ENCODE measurements at places on chromosomes 12 and 14.

GRCh38 chr14:50856660-50857059 lies 15.2 kb upstream of the ABHD12B start:
- DNase-seq = no peak

DNA sequence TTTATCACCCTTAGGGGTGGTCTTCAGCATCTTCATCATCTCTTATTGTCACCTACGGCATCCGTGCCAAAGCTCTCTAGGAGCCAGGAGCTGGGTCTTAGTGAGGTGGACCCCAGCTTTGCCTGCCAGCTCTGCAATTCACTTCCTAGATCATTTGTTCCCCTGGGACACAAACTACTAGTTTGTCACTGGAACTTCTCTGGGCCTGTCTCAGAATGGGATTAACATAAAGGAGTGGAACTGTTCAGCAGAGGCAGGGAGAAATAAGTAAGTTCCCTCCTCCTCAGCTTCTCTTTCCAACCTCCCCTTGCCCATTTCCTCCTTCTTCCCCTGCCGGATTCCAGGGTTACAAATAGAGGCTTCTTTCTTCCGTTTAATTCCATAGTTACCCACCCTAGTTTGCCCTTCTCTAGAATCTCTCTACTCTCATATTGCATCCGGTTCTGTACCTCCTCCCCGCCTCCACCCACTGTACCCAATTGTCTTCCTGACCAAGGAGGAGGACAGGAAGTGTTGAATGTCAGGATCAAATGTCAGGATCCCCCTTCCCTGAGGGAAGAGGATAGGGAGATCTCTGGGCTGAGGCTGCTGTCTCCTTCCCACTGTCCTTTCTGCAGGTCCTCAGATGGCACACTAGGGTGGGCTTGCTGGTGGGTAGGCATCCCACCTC lies 25.0 kb downstream of the LARP4 start:
- no peak for DNase-seq

GRCh38 chr14:105143451-105144025 lies 25.0 kb downstream of the JAG2 start:
- no peak for DNase-seq

- DNase-seq = no peak
These were observed 600.1 kb upstream of the FLRT2 start for GRCh38 chr14:84929834-84930233.

DNA sequence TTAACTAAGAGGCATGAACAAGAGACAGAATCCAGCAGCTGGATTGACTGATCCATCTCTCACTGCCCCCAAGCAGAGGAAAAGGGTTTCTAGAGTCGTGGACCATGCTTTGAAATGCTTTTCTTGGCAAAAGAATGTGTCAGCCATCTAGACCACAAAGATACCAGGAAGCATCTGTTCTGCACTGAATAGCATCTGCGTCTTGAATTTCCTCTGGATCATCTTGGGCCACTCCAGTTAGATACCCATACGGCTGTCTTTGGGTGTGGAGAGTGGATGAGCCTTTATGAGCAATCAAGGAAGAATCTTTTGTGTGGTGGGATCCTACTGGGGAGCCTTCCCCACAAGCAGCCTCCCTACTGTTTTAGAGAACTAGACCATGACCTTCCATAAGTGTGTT lies 16.0 kb upstream of the RFX4 start:
- DNase-seq = no peak

DNA sequence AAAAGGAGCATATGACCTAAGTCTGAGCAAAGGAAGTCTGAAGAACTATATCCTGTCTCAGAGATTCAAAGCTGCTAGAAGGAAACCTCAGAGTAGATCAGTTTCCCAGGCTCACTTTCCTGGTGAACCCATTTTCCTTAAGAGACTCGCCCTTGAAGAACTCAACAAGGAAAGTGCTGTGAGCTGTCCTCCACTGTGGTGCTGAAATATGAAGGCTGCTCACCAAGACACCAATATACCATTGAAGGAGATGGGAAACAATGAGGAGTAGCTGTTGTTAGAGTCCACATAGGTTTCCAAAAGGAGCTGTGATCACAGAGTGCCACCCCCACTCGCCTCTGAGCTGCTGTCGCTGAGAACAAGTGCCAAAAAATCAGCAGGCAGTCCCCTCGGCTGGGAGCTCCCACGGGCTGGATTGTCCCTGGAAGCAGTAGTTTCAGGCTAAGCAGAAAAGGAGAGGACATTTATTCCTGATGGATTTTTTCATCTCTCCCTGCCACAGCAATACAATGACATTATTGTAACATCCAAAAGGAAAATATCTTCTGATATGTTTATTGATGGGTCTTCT lies 282.1 kb downstream of the RPS29 start:
- no peak for DNase-seq

DNA sequence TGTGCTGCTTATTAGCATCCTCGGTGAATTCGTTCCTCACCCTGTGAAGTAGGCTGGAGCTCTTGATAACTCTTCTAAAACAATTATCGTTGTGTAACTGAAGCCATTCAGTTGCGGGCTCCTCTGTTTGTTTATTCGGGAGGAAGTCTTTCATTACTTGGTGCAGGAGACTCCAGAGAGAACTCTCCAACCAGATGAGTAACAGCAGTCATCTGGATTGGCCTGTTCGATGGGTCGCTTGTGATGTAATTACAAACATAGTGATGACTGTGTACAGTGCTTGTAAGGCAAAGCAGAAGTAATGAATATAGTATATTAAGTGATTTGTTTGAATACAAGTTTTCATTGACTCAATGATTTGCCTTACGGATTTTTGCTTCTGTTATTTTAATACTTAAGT lies 10.9 kb downstream of the ATP6V0A2 start:
- DNase-seq = no peak

DNA sequence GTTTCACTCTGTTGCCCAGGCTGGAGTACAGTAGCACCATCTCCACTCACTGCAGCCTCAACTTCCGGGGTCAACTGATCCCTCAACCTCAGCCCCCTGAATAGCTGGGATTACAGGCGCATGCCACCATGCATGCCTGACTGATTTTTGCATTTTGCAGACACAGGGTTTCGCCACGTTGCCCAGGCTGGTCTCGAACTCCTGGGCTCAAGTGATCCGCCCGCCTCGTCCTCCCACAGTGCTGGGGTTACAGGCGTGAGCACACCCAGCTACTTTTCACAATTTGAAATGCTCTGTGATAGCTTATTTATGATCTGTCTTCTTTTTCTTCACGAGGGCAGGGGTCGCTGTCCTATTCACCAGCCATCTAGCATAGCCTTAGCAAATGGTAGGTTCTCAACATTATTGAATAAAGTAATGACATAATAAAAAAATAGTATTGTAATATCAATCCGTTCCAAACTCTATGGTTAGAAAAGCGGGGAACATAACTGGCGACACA lies 477 bp upstream of the DDX47 start:
- no peak for DNase-seq

DNA sequence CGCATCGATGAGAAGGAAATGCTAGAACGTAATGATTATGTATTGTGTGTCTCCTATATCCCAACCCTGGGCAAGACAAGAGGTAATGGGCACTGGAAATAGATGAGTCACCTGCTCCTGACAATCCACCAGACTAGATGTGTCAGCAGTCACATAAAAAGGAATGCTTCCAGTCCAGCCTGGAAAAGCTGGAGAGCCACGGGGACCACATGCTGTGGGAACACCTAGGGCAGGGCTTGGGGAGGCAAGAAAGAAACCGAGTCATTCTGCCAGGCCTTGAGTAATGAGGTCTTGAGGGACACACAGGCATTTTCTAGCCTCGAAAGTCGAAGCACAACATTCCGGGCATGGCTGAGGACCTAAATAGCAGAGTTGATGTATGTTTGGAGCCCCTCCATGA lies 716.7 kb upstream of the TMEM132C start:
- DNase-seq = no peak

- DNase-seq = no peak
These were observed 53.3 kb upstream of the STK38L start for GRCh38 chr12:27190761-27191160.

DNA sequence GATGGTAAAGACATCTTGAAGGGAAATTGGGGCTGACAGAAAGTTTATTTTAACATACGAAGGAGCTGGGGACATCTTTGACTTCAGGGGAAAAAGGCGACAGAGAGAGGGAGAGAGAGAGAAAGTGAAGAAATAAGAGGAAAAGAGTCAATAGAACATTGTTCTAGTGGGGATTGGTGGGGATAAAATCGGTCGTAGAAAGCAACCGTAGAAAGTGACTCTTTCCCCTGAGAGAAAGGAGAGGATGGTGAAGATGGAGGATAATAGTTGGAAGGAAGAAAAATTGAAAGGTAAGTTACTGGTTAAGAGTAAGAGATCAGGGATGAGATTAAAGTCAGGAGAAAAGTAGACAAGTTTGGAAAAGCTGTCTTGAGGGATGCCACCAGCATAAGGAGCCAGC lies 75.9 kb downstream of the LMNTD1 start:
- DNase-seq = no peak

- DNase-seq = peak; percentile 21
These were observed 9.8 kb downstream of the CCER1 start for GRCh38 chr12:90945070-90945649.

- no peak for DNase-seq
These were observed 57.3 kb downstream of the FNTB start for GRCh38 chr14:65043893-65044595.

- no peak for DNase-seq
These were observed 24.5 kb downstream of the PHETA1 start for GRCh38 chr12:111344254-111344875.

DNA sequence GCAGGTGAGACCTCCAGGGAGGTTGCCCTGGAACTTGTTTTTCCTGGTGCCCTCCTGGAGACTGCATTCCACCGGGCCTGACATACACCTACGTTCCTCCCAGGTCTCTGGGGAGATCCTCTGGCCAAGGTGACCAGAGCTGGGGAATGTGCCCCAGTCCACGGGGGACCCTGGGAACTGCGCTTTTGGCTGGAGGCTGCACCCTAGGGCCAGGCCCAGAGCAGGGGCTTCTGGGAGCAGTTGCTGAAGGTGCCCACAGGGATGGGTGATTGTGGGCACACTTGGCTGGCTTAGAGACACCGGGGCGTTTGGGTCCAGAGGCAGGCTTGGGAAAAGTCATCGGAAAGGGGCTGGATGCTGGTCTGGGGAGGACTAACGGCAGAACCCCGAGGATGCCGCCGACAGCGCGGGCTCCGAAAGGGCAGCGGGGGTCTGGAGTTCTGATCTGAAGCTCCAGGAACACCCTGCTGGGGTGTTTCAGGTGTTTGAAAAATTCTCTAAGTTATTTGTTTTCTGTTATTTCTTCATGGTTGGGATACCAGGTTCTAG lies 36.5 kb upstream of the TDRD9 start:
- DNase-seq = no peak

DNA sequence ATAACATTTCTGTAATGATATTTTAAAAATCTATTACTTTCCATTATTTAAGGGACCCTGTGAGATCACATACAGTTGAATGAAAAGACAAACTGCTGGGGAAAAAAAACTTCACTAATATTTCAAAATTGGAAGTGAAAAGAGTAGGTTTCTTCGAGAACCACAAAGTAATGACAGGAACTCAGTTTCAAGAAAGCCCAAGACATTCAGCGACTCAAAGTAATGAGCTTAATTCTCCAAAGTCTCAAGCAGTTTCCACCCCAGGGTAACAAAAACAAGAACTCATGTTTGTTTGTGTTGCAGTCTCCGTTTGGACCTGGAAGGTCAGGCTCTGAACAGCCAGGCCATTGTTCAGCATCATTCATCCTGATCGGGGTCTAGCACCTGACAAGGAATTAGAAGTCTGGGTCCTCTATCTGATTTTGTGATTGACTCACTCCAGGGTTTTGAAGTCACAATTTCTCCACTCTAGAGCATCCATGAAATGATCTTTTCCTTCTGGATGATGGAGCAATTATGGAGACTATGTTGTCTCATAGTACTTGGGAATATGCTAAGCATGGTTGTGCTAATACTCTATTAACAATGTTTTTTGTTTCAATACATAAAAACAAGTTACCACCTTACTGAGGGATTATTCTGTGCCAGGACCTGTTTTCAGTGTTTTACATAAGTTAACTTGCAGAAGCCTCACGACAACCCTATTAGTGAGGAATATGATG lies 126.9 kb downstream of the SLC25A21 start:
- no peak for DNase-seq

- peak; percentile 5 for DNase-seq
These were observed 208.8 kb upstream of the EEA1 start for GRCh38 chr12:93137656-93138612.

GRCh38 chr14:70192915-70193314 lies 4.2 kb upstream of the SLC8A3 start:
- DNase-seq = no peak

- DNase-seq = no peak
These were observed 7.2 kb upstream of the GPR132 start for GRCh38 chr14:105072381-105072861.

GRCh38 chr12:24404086-24404815 lies 454.8 kb upstream of the SOX5 start:
- DNase-seq = no peak

GRCh38 chr12:67052981-67053380 lies 216.2 kb upstream of the CAND1 start:
- no peak for DNase-seq

DNA sequence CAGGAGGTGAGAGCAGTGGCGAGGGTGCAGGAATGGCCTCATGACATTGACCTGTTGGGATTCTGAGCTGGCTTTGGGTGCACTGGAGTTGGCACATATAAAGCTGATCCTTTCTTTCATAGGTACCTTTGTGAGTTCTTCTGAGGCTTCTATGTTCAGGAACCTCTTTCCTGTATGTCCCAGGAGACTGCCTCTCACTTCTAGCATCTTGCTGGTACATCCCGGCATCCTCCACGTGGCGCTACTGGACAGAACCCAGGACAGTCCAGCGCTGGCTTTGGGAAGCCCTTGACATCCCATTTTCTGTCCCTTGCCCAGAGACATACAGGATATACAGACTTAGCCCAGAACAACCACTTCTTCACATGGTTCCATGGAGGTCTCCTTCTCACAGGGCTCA lies 44.4 kb upstream of the BATF start:
- DNase-seq = no peak

DNA sequence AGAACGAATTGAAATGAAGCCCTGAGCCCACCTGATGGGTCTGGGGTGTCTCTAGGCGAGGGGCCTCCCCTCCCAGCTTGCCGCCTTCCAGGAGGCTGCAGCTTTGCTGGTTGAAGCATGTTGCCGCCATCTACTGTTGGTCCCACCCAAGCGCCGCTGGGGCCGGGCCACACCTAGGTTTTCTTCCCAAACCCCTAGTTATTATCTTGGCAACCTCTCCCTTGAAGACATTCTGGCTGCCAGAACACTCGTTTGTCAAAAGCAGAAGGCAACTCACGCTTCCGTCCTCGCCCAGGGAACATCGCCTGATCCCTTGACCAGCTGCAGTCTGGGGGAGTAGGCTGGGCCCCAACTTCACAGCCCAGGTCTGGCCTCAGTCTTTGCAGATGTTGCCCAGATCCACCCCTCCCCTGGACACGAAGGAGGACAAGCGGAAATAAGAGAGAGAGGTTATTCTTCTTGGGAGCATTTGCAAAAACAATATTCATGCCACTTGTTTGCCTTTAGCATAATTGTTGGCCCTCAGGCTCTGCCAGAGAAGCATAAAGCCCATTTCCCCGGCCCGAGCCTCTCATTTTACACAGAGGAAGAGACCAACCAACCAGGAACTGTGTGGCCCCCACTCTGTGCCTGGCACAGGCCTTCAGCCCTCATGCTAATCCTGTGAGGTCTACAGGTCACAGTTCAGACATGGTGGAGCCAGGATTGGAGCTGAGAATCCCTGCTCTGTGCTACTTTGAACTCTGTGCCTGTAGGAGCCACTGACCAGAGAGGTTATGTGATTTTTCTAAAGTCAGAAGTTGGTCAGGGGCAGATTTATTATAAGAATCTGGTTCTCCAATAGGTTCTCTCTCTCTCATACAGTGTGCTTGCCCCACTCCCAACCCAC lies 6.8 kb downstream of the EMP1 start:
- no peak for DNase-seq

- DNase-seq = peak; percentile 15
These were observed 672 bp upstream of the SCFD1 start for GRCh38 chr14:30621354-30621939.

- peak; percentile 7 for DNase-seq
These were observed 78.7 kb downstream of the NEDD1 start for GRCh38 chr12:96985515-96986362.

All from activated CD4-positive, alpha-beta T cell treated with anti-CD3 and anti-CD28 coated beads, Interleukin-2, amount 50 U/mL, for 16 hours (primary cell).